ENCODE measurements at places on chromosomes 5 and 9.
A peak's percentile ranks its signal among the peaks of the same experiment; 100 is the strongest.

DNA sequence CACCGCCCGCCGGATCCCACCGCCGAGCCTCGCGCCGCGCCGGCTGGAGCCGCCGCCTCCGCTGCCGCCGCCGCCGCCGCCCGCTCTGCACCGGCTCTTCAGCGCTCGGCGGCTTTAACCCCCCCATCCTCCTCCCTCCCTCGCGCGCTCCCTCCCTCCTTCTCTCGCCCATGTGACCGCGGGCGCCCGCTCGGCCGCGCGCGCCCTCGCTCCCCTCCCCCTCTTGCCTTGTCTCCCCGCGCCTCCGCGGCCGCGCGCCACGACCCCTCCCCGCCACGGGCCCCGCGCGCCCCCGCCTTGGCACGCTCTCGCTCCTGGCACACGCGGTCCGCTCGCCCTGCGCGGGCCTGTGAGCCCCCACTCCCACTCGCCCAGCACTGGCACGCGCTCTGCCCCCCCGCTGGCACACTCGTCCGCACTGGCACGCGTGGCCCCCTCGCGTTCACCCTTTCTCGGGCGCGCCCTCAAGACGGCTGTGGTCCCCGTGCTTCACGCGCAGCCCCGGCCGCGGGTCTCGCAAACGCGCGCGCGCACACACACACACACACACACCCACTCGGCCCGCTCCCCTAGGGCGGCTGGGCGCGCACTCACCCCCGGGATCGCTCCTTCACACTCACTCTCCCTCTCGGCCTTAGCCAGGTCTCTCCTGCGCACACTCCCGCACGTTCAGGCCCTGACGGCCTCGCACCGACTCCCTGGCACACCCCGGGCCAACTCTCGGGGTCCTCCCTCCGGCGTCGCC is at the start of gene CNTFR:
TSS of gene CNTFR (minus strand) at position 89 of the 745 bp plus-strand sequence. CDS start 20,743 bp downstream, outside the sequence.
- peak; percentile 72 for DNase-seq

DNA sequence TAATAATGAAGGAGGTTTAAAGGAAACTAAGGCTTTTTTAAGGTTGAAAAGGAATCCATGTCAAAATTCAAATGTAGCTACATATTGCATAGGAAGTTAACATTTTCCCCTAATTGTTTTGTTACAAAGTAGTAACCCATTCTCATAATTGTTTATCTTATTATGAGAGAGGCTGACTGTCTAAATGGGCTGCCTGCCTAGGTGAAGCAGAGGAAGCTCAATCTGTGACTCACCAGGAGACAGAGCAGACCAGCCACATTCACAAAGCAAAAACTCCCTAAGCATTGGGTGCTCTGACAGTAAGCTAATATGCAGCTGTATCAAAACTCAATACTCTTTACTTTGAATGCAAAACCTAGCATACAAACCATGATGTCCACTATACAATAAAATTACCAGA is 208.5 kb downstream of the ROR2 start:
- no peak for DNase-seq

DNA sequence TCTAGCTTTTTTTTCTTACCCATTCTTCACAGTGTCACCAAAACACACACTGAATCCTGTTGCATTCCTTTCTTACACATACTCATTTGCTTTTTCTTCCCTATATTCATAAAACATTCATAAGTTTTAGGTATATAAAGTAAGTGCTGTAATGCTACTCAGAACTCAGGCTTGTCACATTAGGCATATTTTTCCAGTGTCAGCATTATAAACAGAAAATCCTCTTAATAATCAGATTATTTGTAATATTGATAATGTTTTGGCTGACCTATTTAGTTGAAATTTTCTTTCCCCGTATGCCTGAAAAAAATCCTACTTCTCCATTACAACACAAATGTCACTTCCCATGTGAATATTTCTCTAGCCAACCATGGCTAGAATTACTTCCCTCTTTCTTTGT is 743.0 kb upstream of the NUDT12 start:
- no peak for DNase-seq

DNA sequence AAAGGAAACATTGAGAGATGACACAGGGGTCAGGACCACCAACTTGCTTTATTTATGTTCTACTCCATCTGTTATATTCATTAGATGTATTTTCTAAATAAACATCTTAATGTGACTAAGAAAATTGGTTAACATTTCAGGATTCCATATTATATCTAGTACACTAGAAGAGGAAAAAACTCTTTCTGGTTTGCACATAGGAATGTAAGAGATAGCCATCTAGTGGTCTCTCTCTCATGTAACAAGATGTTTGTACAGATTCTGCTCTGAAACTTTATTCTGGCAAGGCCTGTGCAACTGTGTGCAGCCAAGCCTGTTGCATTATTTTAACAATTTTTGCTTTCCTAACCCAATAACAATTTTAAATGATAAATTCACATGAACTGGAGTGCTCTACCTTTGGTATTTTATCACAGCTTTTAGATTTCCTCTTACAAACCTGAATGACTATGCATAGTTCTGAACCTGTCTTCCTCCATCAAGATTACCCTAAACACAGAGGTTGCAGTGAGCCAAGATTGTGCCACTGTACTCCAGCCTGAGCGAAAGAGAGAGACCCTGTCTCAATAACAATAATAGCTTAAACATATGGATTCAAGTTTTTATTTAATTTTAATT is 148.2 kb downstream of the GIN1 start:
- no peak for DNase-seq

- DNase-seq = no peak
Measured at GRCh38 chr5:84494453-84494852, 109.8 kb upstream of the EDIL3 start.

DNA sequence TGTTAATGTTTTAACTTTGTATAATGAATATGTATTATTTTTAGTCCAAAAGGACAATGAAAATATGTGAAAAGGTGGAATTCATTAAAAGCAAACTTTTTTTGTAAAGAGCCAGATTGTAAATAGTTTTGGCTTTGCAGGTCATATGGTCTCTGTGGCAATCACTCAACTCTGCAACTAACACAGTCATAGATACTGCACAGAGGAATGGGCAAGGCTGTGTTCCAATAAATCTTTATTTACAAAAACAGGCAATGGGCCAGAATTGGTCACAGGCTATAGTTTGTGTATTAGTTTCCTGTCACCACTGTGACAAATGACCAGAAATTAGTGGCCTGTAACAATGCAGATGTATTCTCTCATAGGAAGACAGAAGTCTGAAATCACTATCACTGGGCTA is 125.4 kb upstream of the PTCH1 start:
- no peak for DNase-seq

DNA sequence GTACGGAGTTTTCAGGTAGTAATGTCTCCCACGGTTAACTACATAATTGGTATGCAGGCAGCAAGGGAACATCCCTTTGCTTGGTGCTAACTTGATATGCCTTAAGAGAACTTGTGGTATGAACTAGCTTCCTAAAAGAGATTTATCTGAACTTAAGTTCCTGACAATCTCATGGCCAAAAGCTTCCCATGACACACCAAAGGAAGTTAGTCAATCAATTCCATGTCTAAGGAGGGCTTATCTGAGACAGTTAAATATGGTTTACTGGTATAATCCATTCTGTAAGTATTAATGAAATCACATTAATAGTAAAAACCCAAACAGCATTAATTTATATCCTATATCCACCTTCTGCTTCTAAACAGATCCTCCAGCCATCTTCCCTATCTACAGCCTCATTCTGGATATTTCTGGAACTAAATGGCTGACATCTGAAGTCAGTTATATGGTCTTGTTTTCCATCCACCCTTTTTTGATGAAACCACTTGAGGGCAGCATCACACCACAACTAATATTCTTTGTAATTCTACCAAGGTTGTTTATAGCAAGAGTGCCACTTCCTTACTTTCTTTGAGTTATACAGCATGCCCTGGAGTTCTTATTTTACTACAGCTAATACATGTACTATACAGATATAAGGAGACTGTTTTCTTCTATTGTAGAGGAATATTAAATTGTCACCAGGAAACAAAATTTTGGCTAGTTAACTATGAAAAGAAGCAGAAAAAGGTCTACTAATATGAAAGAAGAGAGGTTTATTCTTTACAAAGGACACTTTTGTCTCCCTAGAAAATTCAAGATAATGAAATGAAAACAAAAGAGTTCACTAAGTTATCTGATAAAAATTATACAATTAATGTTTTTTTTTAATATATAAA is 34.7 kb downstream of the SHOC1 start:
- DNase-seq = peak; percentile 47

- DNase-seq = no peak
Measured at GRCh38 chr5:100464418-100464817, 70.8 kb upstream of the FAM174A start.

GRCh38 chr9:117083559-117083958 is 331.3 kb downstream of the ASTN2 start:
- DNase-seq = no peak

DNA sequence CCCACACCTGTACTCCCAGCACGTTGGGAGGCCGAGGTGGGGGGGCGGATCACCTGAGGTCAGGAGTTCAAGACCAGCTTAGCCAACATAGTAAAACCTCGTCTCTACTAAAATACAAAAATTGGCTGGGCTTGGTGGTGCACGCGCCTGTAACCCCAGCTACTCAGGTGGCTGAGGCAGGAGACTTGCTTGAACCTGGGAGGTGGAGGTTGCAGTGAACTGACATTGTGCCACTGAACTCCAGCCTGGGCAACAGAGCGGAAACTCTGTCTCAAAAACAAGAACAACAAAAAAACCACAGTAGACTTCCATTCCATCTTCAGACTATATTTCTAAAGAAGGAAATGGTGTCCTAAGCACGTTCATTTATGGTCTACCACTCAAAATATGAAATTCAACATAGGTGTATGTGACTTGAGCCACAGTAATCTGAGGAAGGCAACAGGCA is 14.2 kb upstream of the SERINC5 start:
- no peak for DNase-seq

GRCh38 chr5:40648150-40648549 is 31.6 kb upstream of the PTGER4 start:
- no peak for DNase-seq

GRCh38 chr9:77826621-77827020 is 178.5 kb upstream of the GNA14 start:
- no peak for DNase-seq

DNA sequence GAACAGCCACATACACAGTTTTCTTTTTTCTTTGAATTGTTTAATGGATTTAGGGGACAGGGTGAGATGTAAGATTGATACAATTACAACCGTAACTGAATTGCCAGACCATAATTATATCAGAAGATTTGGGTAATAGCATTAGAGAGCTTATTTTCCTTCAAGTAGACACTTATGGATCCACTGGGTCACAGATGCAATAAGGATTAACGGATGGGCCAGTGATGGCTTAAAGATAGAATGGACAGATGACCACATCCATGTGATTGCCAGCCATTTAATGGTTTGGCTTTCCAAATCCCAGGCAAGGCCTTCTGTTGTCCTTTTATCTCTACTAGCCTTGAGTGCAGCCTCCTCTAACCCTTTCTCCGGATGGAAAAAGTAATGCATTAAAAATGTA is 94.7 kb upstream of the NUDT12 start:
- no peak for DNase-seq

DNA sequence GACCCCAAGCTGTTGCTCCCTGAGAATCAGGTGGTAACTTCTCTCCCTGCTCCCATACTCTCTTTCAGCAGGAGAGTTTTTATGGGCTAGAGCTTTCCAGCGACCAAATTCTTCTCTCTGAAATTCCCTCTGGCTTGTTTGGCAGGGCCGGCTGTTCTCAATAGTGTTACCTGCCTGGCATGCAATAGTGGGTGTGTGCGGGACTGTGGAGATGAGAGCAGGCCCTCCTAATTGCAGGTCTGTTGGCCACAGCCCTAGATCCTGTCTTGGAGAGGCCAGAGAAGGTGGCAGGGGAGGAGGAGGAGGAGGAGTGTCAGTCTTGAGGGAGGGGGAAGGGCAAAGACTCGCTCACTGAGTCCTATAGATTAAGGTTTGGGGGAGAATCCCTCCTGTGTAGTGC is 29.5 kb downstream of the AQP7 start:
- DNase-seq = no peak

GRCh38 chr5:112004867-112005622 is 248.1 kb upstream of the NREP start:
- no peak for DNase-seq

- DNase-seq = no peak
Measured at GRCh38 chr5:126851501-126852011, 74.6 kb downstream of the LMNB1 start.

- no peak for DNase-seq
Measured at GRCh38 chr5:23385036-23385435, 122.4 kb upstream of the PRDM9 start.

DNA sequence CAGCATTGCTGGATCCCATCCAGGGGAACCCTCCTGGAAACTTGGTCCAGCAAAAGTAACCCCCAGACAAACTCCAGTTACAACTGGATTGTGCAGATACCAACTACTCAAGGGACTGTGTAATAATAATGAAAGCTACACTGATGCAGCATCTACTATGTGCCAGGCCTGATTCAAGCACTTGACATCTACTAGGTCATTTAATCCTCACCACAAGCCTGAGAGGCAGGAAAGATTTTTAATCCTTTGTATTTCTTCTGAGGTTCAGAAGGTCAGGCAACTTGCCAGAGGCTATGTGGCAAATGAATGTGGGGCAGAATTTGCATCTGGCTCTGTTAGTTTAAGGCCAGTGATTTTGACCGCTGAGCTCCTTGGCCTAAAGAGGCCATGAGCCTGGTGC is 29.5 kb upstream of the FOXI1 start:
- no peak for DNase-seq

DNA sequence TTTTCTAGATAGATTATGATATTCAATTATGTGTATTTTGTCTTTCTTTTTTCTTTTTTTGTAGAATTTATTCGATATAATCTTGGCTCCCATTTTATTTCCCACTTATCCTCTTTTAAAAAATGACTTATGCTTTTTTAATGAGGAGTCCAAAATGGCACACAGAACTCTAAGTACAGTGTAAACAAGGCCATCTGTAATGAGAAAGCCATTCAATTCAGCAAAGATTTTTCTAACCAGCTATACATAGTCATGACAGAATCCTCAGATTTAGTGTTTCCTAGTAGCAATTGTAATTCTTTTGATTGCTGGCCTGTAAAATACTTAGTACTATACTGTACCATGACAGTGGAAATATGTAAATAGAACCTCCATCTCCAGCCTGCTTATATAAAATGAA is 651.4 kb downstream of the RAB3C start:
- DNase-seq = no peak

GRCh38 chr5:156414391-156414790 is 87.4 kb downstream of the SGCD start:
- DNase-seq = no peak

DNA sequence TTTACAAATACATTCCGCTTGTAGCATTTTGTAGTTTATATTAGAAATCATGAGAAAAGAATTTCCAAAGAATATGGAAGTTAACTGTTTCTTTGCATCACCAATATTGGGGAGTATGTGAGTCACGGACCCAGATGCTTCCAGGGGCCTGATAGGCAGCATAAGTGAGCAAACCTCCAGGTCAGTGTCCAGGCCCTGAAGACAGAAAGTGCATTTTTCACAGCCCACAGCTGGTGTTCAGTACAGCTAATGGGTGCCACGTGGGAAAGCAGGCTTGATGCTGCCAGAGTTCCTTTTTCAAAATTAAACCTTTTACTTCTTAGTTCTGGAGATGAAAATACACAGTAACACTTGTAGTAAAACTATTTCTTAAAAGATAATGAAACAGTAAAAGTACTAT is 454.4 kb upstream of the ACTBL2 start:
- no peak for DNase-seq

Data from HEK293T (cell line).